ENCODE measurements at places on chromosomes 5 and 9.

- no peak for DNase-seq
Observed at GRCh38 chr9:110007477-110008270, 200.3 kb downstream of the C9orf152 start.

GRCh38 chr9:133904346-133905090 lies 87.6 kb downstream of the VAV2 start:
- DNase-seq: no peak

- DNase-seq: peak; percentile 58
Observed at GRCh38 chr5:153629027-153629895, 138.8 kb downstream of the GRIA1 start.

- peak; percentile 72 for DNase-seq
Observed at GRCh38 chr9:133351908-133352634, 4.1 kb downstream of the RPL7A start.

DNA sequence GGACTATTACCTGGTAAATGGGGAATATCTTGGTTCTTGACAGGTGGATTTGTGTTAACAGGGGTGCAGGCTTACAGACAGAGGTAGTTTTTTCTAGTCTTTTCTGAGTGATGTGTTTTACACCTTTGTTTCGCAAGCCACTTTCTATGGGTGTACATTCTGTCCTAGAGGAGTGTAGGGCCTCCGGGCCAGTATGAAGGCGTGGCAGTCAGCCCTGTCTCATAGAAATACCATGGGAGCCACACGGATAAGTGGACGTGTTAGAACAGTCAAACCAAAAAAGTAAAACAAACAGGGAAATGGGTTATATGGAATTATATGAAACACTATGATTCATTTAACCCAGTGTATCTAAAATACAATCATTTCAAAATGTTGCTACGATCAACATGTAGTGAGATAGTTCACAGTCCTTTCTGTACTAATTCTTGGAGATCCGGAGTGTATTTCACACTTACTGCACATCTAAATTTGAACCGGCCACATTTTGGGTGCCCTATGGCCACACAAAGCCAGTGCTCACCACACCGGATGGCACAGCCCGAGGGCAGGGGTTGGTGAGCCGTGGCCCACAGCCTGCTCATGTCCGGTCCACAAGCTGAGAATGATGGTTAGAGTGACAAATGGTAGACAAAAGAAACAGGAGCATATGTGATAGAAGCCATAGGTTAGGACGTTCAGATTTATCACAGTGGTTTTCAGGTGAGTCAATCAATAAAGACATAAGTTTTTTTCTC lies 80.1 kb upstream of the IRX4 start:
- no peak for DNase-seq

DNA sequence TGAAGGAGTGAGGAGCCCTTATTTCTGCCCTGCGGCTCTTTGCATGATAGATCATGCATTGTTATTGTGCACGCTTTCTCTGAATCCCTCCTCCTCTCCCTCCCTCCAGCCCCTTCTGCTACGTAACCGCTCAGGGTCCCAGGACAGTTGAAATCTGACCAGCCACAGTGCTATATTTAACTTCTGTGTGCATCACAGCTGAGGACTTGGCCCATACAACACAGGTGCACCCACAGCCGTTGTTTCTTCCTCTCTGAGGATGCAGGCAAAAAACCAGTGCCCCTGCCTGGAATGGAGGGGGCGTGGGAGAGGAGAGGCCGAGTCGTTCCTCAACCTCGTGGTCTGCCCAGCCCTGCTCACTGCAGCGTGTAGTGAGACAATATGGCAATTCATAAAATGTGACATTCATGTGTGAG lies 335.6 kb upstream of the CLINT1 start:
- DNase-seq: no peak

GRCh38 chr5:165135565-165135964 lies 1630.1 kb downstream of the MAT2B start:
- DNase-seq: no peak

DNA sequence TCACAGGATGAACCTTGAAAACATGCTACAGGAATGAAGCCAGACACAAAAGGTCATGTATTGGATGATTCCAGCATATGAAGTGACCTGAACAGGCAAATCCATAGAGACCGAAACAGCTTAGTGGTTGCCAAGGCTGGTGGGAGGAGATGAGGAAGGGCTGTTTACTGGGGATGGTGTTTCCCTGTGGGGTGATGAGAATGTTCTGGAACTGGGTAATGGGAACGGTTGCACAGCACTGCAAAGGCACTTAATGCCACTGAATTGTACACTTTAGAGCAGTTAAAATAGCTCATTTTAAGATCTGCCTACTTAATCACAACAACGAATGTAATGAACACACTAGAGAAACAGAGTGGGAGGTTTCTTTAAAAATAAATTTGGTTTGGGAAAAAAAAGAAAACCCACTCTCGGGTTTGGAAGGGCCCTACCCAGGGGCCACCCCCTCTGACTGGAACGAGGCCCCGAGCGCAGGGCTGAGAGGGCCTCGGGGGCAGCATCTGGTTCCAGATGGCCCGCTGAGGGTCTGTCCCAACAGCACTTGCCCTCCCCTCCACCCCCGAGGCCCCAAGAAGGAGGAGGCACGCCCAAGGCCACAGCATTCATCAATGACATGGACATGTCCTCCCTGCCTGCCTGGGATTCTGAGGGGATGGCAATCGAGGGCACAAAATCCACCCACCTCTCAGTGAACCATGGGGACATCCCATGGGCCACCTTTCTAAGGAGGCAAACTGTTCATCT lies 31.7 kb downstream of the SARDH start:
- DNase-seq: no peak

DNA sequence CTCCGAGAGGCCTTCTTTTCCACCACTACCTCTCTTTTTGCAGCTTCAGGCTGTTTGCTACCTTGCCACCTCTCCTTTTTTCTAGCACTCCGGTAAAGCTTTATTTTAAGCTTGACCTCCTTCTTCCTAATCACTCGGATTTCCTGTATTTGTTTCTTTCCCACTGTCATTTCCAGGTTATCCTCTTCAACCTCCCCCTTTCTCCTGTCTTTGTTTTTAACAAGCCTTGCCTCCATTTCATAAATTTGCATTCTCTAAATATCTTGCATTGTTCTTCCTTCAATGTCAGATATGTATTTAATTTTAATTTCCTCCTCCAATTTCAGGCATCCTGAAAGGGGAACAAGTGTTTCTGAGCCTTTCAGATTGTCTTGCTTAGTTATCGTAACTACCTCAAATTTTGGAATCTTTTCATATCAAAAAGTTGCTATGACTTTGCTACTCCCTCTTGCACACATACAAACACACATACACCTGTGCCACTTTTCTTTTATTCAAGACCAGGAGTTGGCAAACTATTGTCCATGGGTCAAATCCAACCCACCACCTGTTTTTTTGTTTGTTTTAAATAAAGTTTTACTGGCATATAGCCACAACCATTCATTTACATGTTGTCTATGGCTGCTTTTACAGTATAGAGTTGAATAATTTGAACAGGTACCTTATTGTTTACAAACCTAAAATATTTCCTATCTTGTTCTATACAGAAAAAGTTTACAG lies 22.7 kb downstream of the DPYSL3 start:
- no peak for DNase-seq

DNA sequence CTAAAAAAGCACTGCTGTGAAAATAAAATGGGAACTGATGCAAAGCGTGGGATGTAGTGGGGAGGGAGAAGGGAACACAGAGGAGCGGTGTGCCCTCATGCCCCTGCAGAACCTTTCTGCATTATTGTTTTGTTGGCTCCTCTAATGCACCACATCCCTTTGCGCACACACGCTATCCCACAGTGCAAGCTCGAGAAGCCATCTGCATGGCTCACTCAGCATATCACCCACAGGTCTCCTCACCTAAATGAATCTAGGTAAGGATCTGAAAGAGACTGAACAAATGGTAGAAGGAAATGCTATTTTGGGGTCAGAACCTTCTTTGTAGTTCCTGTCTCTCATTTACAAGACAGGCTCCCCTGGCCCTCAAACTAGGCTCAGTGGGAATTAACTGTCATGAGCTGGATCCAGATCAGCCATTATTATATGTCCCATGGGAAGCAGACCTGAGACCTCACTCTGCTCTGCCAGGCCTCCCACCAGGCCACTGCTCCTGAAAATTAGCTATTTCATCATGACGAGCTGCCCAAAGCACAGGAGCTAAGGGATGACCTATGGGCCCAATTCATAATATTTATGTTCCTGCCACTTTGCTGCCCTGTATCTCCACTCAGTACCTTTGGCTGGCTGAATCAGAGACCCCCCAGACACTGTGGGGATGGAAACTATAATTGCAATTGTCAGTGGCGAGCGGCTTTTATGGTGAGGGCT lies 169.4 kb downstream of the SPOCK1 start:
- no peak for DNase-seq

GRCh38 chr9:116933251-116933650 lies 246.1 kb downstream of the TRIM32 start:
- no peak for DNase-seq

DNA sequence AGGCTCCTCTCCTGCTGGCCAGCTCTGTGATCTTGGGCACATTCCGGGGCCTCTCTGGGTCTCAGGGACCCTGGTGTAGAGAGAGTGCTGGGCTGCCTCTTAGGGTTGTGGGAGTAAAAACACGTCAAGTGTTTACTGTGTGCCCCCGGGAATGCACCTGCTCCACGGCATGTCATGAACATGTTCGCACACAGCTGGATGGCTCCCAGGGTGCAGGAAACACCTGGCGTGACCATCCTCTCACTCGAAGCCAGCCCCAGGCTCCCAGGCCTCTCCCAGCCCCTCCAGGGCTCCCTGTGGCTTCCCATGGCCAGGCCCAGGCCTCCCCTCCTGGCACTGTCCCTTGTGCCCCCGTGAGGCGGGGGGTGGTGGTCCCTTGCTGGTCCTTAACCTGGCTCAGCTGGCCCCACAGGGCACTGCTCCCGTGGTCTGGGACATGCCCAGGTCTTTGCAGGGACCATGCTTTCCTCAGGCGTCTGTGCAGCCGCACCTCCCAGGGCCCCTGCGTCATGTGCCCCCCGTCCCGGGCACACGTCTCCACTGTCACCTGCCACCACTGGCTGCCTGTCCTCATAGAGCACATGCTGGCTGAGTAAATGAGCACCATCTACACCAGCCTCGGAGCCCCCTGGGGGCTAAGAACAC lies 44.9 kb downstream of the SLC6A3 start:
- DNase-seq: no peak

DNA sequence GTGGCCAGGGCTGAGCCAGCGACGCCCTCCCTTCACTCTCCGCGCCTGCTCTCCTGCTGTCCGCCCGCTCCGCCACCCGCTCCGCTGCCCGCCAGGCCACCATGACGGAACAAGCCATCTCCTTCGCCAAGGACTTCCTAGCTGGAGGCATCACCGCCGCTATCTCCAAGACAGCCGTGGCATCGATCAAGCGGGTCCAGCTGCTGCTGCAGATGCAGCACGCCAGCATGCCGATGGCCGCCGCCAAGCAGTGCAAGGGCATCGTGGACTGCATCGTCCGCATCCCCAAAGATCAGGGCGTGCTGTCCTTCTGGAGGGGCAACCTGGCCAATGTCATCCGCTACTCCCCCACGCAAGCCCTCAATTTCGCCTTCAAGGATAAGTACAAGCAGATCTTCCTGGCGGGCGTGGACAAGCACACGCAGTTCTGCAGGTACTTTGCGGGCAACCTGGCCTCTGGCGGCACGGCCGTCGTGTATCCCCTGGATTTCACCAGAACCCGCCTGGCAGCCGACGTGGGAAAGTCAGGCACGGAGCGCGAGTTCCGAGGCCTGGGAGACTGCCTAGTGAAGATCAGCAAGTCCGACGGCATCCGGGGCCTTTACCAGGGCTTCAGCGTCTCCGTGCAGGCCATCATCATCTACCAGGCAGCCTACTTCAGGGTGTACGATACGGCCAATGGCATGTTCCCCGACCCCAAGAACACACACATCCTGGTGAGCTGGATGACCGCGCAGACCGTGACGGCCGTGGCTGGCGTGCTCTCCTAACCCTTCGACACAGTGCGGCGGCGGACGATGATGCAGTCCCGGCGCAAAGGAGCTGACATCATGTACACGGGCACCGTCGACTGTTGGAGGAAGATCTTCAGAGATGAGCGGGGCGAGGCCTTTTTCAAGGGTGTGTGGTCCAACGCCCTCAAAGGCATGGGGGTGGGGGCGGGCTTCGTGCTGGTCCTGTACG lies 1130.4 kb upstream of the ACO1 start:
- no peak for DNase-seq

DNA sequence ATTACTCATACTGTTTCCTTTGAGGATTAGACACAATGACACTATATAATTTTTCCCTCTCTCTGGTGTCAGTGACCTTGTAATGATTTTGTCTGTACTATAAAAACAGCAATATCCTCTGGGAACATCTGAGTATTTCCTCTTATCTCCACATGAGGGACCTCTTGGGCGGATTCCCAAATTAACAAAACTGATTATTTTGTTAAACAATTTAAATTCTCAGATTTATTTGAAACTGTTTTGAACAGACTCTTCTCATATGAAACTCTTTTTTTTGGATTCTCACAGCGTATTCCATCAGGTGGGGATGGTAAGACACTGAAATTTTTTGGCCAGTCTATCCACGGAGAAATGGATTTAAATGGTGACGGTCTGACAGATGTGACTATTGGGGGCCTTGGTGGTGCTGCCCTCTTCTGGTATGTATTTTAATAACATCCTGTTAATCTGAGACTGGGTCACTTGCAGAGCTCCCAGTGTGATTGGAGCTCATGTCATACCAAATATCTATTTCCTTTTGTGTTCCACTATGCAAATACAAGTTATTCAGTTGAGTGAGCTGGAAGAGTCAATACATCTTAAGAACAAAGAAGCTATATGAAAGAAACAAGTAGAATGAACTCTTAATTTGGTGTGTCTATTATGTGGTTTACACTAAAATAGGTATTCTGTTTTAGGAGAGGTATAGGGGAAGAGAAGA lies 73.8 kb upstream of the ITGA2 start:
- DNase-seq: peak; percentile 44

DNA sequence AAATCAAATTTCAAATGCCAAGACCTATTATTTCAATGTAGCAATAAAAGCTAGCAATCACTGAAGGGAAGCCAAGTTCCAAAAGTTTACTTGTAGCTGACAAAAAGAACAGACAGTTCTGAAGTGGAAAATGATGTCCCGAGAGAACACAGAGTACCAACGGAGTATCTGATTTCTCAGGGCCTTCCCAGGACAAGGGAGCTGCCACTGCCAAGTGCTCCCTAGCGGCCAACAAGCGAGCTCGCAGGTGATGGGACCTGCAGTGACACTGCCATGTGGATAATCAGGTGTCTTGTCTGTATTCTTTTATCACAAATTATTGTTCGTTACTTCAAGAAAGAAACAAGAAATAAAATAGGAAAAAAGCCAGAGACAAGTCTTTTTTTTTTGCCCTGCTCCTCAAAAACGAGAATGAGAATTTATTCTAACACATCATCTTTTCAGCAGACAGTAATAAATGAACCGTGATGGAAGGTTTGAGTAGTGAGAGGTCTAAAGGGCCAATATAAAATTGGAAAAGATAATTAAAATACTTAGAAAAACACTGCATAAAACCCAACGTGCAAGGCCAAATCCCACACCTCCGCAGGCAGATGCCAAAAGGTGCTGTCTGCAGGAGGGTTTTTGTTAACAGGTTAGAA lies 159.4 kb downstream of the MYO10 start:
- DNase-seq: no peak

- DNase-seq: no peak
Observed at GRCh38 chr9:137881591-137882505, 4.3 kb downstream of the CACNA1B start.

All from hepatic stellate cell (primary cell).